ENCODE measurements at places on chromosomes 7 and 10. TPM values are rescaled to one million over a fixed set of nuclear protein-coding genes. Genes with fewer than 3 reads are reported as not detected.
A peak's percentile ranks its signal among the peaks of the same experiment; 100 is the strongest.

DNA sequence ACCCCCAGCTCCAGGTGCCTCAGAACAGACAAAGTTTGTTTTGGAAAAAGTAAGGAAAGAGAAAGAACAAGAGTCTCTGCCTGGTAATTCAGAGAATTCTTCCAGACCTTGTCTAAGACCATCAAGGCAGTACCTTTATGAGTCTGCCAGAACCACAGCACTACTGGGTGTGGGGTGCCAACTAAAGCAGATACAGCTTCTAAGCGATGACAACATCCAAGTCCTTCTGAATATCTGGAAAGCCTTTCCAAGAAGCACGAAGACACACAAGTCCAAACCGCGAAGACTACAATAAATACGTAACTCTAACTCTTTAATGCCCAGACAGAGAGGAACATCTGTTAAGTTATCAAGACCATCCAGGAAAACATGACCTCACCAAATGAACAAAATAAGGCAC, 94.3 kb downstream of the SIRT1 start:
- H3K27ac ChIP-seq: no peak overlapping the region
- no peaks in the 10 kb centered on the region for H3K4me1 ChIP-seq
- H3K27me3 ChIP-seq: no peaks in the 10 kb centered on the region
- H3K36me3 ChIP-seq: no peaks in the 10 kb centered on the region

DNA sequence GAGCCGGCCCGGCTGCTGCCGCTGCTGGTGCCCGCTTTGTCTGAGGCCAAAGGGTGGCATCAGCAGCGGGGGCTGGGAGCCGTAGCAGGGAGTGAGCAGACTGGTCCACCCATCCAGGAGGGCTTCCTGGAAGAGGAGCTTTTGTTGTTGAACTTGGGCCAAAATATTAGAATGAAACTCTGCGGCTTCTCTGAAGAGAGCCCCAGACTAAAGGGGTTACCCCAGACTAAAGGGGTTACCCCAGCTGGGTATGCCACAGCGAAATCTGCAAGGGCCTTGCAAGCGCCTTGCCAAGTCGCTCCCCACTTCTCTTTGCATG, 154.7 kb upstream of the ZMIZ1 start:
- no peaks in the 10 kb centered on the region for H3K36me3 ChIP-seq
- H3K4me3 ChIP-seq: no peak overlapping the region
- no peaks in the 10 kb centered on the region for H3K4me1 ChIP-seq
- H3K27me3 ChIP-seq: no peaks in the 10 kb centered on the region

DNA sequence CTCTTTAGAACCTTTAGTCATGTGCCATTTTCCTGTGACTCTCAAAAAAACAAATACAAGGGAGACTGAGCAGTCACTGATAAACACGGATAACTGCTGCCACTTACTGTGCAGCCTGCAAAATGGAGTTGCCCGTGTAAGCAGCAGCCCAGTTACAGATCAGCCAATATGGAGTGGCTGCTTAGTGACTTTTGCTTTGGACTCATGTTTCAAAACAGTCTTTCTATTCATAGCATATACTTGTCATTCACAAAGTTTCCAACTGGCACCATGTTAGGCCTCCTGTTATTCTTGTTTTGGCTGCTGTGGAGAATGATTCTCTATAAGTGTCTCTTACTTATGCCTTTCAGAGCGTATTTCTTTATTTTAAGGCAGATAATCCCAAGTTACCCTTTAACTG, 3.0 kb downstream of the FAM204A start:
- no peak for DNase-seq
- peaks cover 22% of the 10 kb centered on the region for H3K4me1 ChIP-seq
- H3K27me3 ChIP-seq: no peaks in the 10 kb centered on the region
- no peaks in the 10 kb centered on the region for H3K36me3 ChIP-seq
- no peak overlapping the region for H3K4me3 ChIP-seq

DNA sequence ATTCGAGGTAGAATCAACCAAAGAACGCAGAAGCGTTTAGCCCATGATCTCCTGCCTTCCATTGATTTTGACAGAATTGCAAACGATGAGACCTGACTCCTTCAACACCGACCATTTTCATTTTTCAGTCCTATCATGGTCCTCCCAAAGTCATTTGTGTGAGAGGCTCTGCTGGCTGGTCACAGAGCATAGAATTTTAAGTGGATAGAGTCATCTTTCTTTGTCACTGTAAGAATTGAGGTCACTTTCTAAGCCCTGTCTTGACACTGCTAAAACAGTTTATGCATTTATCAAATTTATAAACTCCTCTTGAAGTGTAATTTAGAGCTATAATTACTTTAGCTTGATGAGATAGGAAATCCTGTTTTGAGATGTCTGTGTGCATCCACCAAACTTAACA, 72.0 kb downstream of the UBE3C start:
- peaks cover 26% of the 10 kb centered on the region for H3K36me3 ChIP-seq
- no peak overlapping the region for H3K4me3 ChIP-seq
- no peak for DNase-seq
- no peak overlapping the region for H3K27ac ChIP-seq

DNA sequence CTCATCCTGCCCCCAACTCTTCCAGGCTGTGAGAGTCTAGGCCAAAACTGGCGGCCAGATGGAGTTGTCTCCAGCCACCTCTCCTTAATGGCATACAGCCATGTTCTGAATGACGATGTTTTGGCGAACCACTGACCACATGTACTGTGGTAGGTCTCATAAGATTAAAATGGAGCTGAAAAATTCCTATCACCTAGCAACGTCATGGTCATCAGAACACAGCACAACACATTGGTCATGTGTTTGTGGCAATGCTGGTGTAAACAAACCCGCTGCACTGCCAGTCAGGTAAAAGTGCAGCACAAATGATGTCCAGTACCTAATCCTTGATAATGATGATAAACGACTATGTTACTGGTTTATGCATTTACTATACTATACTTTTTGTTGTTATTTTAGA, 290.0 kb upstream of the MKI67 start:
- H3K27ac ChIP-seq: no peak overlapping the region
- no peaks in the 10 kb centered on the region for H3K27me3 ChIP-seq
- H3K4me3 ChIP-seq: no peak overlapping the region
- H3K36me3 ChIP-seq: no peaks in the 10 kb centered on the region
- no peaks in the 10 kb centered on the region for H3K4me1 ChIP-seq
- DNase-seq: no peak

GRCh38 chr7:50727711-50728110, 55.0 kb downstream of the GRB10 start:
- no peaks in the 10 kb centered on the region for H3K36me3 ChIP-seq
- H3K27ac ChIP-seq: no peak overlapping the region
- H3K4me3 ChIP-seq: no peak overlapping the region
- no peak for DNase-seq
- H3K27me3 ChIP-seq: no peaks in the 10 kb centered on the region

- H3K27me3 ChIP-seq: no peaks in the 10 kb centered on the region
- no peaks in the 10 kb centered on the region for H3K4me1 ChIP-seq
- H3K36me3 ChIP-seq: no peaks in the 10 kb centered on the region
These were observed 22.3 kb downstream of the PALD1 start for GRCh38 chr10:70500812-70501301.

GRCh38 chr10:127506094-127506493, 43.0 kb upstream of the NPS start:
- no peaks in the 10 kb centered on the region for H3K27me3 ChIP-seq
- H3K4me1 ChIP-seq: no peaks in the 10 kb centered on the region
- H3K27ac ChIP-seq: no peak overlapping the region
- H3K36me3 ChIP-seq: no peaks in the 10 kb centered on the region

DNA sequence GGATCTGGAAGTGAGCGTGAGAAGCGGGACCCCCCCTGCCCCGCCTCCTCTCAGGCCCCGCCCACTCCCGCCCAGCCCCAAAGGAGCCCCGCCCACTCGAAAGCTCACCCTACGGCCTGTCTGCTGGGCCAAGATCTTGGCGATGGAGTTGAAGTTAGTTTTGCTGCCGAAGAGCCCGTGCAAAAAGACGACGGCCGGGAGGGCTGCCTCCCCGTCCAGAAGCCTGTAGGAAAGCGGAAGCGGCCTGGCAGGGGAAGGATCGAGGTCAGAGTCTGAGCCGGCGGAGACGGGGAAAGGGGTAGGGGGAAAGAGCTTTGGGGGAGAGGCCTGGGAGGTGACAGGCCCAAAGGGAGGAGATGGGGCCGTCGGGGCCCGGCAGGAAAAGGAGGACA, 386 bp downstream of the ABHD11 start:
- H3K4me1 ChIP-seq: peaks cover 4% of the 10 kb centered on the region
- peak overlapping the region; percentile 84 for H3K4me3 ChIP-seq
- peak; percentile 49 for DNase-seq
- H3K36me3 ChIP-seq: peaks cover 19% of the 10 kb centered on the region
- no peaks in the 10 kb centered on the region for H3K27me3 ChIP-seq
- peak overlapping the region; percentile 89 for H3K27ac ChIP-seq

- H3K4me3 ChIP-seq: no peak overlapping the region
- H3K27ac ChIP-seq: no peak overlapping the region
- no peaks in the 10 kb centered on the region for H3K4me1 ChIP-seq
- no peak for DNase-seq
These were observed 159.8 kb upstream of the MTPN start for GRCh38 chr7:136136906-136137454.

GRCh38 chr7:12601302-12601869, 30.9 kb downstream of the SCIN start:
- no peaks in the 10 kb centered on the region for H3K4me1 ChIP-seq
- H3K36me3 ChIP-seq: no peaks in the 10 kb centered on the region
- no peak overlapping the region for H3K27ac ChIP-seq
- no peak for DNase-seq
- no peaks in the 10 kb centered on the region for H3K27me3 ChIP-seq

DNA sequence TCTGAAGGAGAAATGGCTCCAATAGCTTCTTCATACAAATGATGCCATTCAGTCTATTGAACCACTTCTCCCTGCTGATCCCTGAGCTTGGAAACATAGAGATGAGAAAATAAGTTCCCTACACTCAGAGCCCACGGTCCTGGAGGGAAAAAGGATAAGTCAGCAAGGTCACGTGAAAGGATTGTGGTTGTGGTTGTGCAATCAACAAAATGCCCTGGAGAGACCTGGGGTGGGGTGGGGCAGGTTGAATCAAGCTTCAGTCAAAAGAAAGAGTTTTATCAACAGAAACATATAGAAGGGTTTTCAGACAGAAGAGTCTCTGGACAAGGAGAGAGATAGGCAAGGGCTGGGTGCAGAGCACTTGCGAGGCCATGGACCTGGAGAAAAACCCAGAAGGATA, 30.1 kb downstream of the C10orf90 start:
- no peaks in the 10 kb centered on the region for H3K4me1 ChIP-seq
- H3K27ac ChIP-seq: no peak overlapping the region
- DNase-seq: no peak
- no peaks in the 10 kb centered on the region for H3K27me3 ChIP-seq

GRCh38 chr7:71627651-71628050, 495.7 kb downstream of the GALNT17 start:
- no peaks in the 10 kb centered on the region for H3K4me1 ChIP-seq
- no peaks in the 10 kb centered on the region for H3K27me3 ChIP-seq
- no peak overlapping the region for H3K27ac ChIP-seq
- no peak for DNase-seq
- no peak overlapping the region for H3K4me3 ChIP-seq

DNA sequence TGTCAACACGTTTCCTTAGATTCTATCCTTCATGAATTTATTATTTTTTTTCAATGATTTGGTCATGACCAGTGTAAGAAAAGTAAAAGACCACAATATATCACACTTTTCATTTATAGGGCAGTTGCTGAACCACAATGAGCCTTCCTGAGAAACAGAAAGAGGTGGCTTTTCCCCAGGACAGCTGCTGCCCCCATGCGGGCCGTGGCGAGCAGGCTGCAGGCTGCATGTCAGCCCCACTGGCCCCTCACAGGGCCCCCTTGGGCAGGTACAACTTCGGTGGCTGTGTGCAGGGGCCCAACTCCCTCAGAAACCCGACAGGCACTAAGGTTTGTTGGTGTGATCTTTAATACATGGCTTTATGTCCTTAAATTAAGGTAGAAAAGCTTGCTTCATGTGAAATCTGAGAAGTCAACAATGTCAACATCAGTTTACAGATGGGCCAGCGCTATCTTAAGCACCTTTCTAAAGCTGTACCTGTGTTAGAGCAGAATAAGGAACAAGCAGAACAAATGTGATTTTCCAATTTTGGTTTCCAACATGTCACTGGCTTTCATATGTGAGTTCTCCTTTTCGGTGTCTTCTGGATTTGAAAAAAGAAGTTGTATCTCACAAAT, 10.6 kb downstream of the BEND7 start:
- no peaks in the 10 kb centered on the region for H3K36me3 ChIP-seq
- DNase-seq: no peak
- H3K4me3 ChIP-seq: no peak overlapping the region
- H3K4me1 ChIP-seq: no peaks in the 10 kb centered on the region

DNA sequence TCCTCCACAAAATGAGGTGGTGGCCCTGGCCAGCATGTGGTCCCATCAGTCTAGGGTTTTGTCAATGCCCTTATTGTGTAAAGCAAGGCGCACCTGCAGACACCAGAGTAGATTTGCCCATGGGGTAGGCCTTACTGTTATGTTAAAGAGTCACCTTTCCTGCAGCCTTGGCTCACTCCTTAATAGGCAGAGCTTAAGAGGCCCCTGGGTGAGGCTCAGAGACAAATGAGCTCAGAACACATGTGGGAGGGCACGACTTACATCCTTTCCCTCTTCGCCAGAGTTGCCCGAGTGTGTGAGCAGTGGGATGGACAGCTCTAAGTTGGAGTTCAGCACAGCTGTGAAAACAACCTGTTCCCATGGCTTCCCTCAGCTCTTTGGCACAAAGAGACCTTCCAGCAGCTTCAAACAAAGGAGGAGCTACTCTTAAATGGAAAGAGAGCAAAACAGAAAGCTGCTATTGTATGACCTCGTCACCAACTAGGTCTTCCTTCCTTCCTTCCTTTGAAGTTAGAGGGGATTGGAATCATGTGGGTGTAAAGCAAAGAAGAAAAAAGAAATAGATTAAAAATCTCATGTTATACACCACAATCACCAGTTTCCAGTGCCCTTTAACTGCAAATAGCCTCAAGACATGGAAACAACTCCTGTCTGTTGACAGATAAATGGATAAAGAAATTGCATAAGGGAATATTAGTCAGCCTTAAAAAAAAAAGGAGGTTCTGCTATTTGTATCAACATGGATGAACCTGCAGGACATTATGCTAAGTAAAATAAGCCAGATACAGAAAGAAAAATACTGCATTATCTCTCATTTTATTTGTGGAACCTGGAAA, 11.9 kb upstream of the XPNPEP1 start:
- peak; percentile 23 for DNase-seq
- peaks cover 56% of the 10 kb centered on the region for H3K4me1 ChIP-seq
- peak overlapping the region; percentile 33 for H3K4me3 ChIP-seq
- H3K27ac ChIP-seq: peak overlapping the region; percentile 64

Gene RAMP3
- polyA plus RNA-seq: not detected

Gene MAGI2
- polyA plus RNA-seq: not detected

Gene GNGT1
- polyA plus RNA-seq: not detected

Gene HYAL4
- polyA plus RNA-seq: not detected

Gene MYO3A
- not detected for polyA plus RNA-seq

Gene CC2D2B
- polyA plus RNA-seq: not detected

Gene TRIL
- not detected for polyA plus RNA-seq

Gene OPN4
- polyA plus RNA-seq: not detected

Gene RAB18
- polyA plus RNA-seq: 78.1 TPM

Gene ACTL6B
- not detected for polyA plus RNA-seq

Gene EPO
- not detected for polyA plus RNA-seq

Gene CALD1
- 0.32 TPM for polyA plus RNA-seq

Gene ZNF239
- 2.0 TPM for polyA plus RNA-seq
